Thoracic aorta (tissue), 2 donors: ENCODE measurements at places on chromosomes 13 and 19. TPM values are rescaled to one million over a fixed set of nuclear protein-coding genes. Genes with fewer than 3 reads are reported as not detected.

DNA sequence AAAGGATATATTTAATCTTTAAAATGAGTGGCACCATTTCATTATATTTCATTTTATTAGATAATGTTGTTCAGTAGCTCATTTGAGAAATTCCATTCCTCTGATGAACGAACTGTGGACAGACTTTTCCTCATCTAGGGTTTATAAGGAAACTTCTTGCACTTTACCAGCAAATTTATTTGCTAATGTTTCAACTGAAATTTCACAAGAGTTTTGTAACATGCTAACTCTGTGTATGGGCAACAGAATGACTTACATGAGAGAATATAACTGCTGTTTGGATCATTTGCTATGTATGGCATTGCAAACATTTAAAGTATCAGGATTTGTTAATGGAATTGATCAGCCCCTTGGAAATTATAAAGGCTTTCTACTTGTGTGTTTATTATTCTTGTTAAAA lies 3.7 kb upstream of the IRS2 start:
- DNase-seq = no peak

DNA sequence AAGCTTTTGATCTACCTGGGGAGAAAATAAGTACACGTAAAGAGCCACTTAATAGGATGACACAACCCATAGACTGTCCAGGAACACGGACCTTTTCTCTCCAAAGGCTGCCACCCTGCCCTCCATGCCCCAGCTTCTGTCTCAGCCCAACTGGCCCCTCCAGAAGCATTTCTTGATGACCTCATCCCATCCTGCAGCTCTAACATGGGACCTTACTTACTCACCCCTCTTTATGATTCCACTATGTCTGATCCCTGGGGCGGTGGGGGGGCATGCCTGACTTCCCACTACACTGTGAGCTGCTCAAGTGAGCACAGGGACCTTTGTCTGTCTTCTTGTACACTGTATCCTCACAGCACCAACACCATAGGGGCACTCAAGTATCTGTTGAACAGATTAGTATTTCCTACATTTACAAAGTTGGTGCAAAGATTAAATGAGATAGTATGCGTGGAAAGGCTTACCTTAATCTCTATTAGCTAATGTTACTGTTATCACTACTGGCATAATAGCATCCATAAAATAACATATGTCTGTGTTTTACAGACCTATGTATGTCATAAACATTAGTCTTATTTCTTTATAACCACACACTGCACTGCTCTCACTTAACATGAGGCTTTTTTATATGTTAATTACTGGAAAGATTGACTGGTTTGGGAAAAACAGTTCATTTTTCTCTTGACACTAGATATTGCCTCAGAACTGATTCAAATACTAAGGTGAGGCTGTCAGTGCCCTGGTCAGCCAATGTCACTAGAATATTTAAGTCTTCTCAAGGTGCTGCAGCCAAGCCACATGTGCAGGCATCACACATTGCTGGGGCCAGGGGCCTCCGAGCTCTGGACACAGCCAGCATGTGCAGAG lies 100.9 kb downstream of the FOXO1 start:
- no peak for DNase-seq

GRCh38 chr13:63288576-63288975 lies 1872.9 kb upstream of the PCDH20 start:
- DNase-seq = no peak

- DNase-seq = no peak
These were observed 43.9 kb downstream of the RAP2A start for GRCh38 chr13:97477844-97478243.

The CALR3 gene
- not detected for total RNA-seq

The FUT1 gene
- total RNA-seq = 0.27 TPM

The SUPT20H gene
- 60.1 TPM for total RNA-seq

The ZNF730 gene
- total RNA-seq = not detected
